ENCODE measurements at places on chromosomes 4 and X.
A peak's percentile ranks its signal among the peaks of the same experiment; 100 is the strongest.

GRCh38 chr4:73376976-73377375 is 27.1 kb upstream of the ALB start:
- DNase-seq = no peak

GRCh38 chr4:185134307-185134869 is 8.7 kb upstream of the SLC25A4 start:
- DNase-seq = no peak

DNA sequence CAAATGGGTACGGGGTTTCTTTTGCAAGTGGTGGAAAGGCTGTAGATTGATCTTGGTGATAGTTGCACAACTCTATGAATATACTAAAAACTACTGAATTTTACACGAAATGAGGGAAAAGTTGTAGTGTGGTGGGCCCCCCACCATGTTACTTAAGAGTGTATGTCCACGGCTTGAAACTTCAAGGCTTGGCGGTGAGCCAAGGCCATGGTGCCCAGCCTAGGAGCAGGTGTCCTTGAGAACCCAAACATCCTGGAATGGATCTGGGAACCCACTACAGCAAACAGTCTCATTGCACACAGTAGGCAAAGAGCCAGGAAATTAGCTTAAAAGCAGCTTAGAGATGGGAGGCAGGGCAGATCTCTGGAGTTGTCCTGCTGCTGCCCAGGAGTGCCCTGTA is 62.9 kb downstream of the BRCC3 start:
- DNase-seq = no peak

GRCh38 chrX:132491191-132491590 is 2.4 kb upstream of the MBNL3 start:
- DNase-seq = no peak

- no peak for DNase-seq
Observed at GRCh38 chr4:4440333-4441061, 53.6 kb downstream of the NSG1 start.

DNA sequence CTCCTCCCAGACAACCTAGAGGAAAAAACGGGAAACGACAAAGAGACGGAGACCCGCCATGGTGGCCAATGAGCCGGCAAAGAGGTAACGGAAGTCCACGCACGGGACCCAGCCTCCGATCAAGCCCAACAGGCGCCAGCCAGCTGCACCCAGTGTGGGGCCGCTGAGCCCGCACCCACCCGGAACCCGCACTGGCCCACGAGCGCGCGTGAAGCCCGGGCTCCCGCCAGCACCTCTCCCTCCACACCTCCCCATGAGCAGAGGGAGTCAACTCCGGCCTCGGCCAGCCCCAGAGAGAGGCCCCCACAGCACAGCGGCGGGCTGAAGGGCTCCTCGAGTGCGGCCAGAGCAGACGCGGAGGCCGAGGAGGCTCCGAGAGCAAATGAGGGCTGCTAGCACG is 14.6 kb upstream of the FMR1 start:
- DNase-seq = no peak

- no peak for DNase-seq
Observed at GRCh38 chrX:10420134-10420533, 200.3 kb downstream of the MID1 start.

- no peak for DNase-seq
Observed at GRCh38 chr4:56692576-56692975, 11.5 kb upstream of the HOPX start.

GRCh38 chrX:109472939-109473735 is 8.7 kb downstream of the GUCY2F start:
- no peak for DNase-seq

DNA sequence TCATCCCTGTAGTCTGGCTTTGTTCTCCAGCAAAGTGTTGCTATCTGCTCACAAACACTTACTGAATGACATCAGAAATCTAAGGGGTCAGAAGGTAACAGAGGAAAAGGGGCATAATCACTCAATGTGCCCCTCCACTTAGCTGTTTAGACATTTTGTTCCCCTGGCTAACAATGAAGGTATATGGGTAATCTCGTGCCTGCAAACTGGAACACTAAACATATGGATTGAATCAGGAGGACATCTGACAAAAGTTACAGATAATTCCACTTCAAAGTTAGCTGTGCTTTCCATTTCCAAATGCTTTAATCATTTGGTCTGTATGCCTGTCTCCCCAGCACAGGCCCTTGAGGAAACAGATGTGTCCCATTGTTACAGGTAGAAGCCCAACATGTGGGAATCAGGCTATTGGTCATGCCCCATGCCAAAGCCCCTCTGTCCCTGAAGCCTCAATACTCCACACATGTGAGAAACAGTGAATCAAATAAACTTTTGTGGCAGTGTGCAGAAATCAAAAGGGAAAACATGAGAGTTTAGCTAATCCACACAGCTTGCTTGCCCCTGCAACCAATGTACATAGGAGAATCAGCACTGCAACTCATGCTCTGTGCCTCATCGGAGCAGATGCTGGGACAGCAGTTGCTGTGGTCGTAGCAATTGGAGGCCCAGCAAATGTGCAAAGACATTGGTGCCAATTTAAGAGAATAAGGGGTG is 111.7 kb downstream of the RNF150 start:
- no peak for DNase-seq

DNA sequence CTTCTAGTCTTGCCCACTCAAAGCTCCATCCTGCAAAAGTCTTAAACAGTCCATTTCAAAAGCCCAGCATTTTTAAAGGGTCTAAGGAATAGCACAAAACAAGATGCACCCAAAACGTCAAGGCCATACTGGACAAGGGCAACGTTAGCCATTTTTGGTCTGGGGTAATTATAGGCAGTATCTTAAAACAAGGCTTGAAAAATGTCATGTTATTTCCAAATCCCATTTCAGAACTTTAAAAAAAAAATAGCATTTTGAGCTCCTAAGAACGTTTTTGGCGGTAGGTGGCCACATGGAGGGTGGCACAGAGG is 584 bp upstream of the TMEM165 start:
- no peak for DNase-seq

GRCh38 chrX:4379071-4379470 is 665.6 kb upstream of the PRKX start:
- no peak for DNase-seq

GRCh38 chrX:23902419-23902818 is 5.3 kb downstream of the APOO start:
- peak; percentile 30 for DNase-seq

- no peak for DNase-seq
Observed at GRCh38 chr4:175906384-175906783, 94.3 kb upstream of the GPM6A start.

DNA sequence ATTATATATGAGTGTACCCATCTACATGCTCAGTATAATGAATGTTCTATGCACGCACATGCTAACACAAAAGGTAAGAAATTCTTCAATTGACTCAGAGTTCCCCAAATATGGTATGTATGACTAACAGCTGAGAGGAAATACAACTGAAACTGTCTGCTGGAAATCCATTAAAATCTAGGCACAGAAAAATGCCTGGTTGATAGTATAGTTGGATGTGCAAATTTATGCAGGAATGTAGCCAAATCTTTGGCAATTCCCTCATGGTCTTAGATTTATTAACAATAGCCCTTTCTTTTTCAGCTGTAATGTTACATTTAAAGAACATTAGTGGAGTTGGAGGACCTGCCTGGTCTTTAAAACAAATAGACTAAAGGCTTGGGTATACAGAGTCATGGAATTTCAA is 5.5 kb downstream of the CAMK2D start:
- DNase-seq = no peak

Measured in stimulated activated naive CD4-positive, alpha-beta T cell (primary cell).